ENCODE measurements at places on chromosomes 6 and 20. TPM values are rescaled to one million over a fixed set of nuclear protein-coding genes. Genes with fewer than 3 reads are reported as not detected.

Gene TLDC2
- 0.31 TPM for total RNA-seq

Gene VSTM2L
- 24.3 TPM for total RNA-seq

Gene MEI4
- total RNA-seq = not detected

Gene C6orf163
- total RNA-seq = 7.1 TPM

Gene CRIP3
- total RNA-seq = not detected

Gene C4B
- 193 TPM for total RNA-seq

Gene GLP1R
- total RNA-seq = not detected

Gene LY6G6D
- not detected for total RNA-seq

Gene COL12A1
- 49.2 TPM for total RNA-seq

Gene KCNQ2
- not detected for total RNA-seq

Gene THEMIS
- 1.5 TPM for total RNA-seq

Gene LY6G6C
- total RNA-seq = 0.23 TPM

Gene SLC17A1
- not detected for total RNA-seq

Gene ULBP2
- total RNA-seq = 1.2 TPM

Gene ZMYND8
- total RNA-seq = 120 TPM

Gene PTK6
- total RNA-seq = 6.2 TPM

Gene PRSS35
- total RNA-seq = 1.4 TPM

Gene GGT7
- total RNA-seq = 33.5 TPM

Gene ZSCAN16
- total RNA-seq = 4.9 TPM

Gene RBPJL
- not detected for total RNA-seq

Gene TMEM74B
- 9.3 TPM for total RNA-seq

Gene SMOC2
- total RNA-seq = 5.0 TPM

Gene NKX2-4
- not detected for total RNA-seq

Gene HLA-DQB2
- total RNA-seq = 23.4 TPM

Gene HLA-DRB1
- total RNA-seq = 260 TPM

Gene OGFR
- 63.8 TPM for total RNA-seq

Gene TBXT
- total RNA-seq = not detected

Gene PET117
- total RNA-seq = 4.6 TPM

Gene CAP2
- total RNA-seq = 6.5 TPM

Gene HIVEP1
- total RNA-seq = 30.5 TPM

Gene SLC12A5
- not detected for total RNA-seq

Gene FANCE
- total RNA-seq = 6.1 TPM

Gene AVP
- not detected for total RNA-seq

Gene NT5DC1
- 55.6 TPM for total RNA-seq
